Natural killer cell treated with Interleukin-12 subunit alpha and Interleukin-12 subunit beta and Interleukin-15 and Interleukin-18, amount 100 ng/mL, for 72 hours (primary cell): ENCODE measurements at places on chromosomes 3 and 15. TPM values are rescaled to one million over a fixed set of nuclear protein-coding genes. Genes with fewer than 3 reads are reported as not detected.

GRCh38 chr3:178491751-178492150 is 44.5 kb upstream of the KCNMB2 start:
- no peaks in the 10 kb centered on the region for H3K27me3 ChIP-seq
- no peak overlapping the region for H3K4me3 ChIP-seq
- H3K4me1 ChIP-seq, result no peaks in the 10 kb centered on the region
- no peak for DNase-seq
- H3K36me3 ChIP-seq, result no peaks in the 10 kb centered on the region

- H3K36me3 ChIP-seq, result no peaks in the 10 kb centered on the region
- no peak overlapping the region for H3K4me3 ChIP-seq
- H3K27me3 ChIP-seq, result no peaks in the 10 kb centered on the region
Measured at GRCh38 chr15:73809728-73810501, 56.8 kb upstream of the INSYN1 start.

- DNase-seq, result no peak
- H3K4me1 ChIP-seq, result peaks cover 10% of the 10 kb centered on the region
- H3K4me3 ChIP-seq, result no peak overlapping the region
- H3K27ac ChIP-seq, result no peak overlapping the region
- peaks cover 4% of the 10 kb centered on the region for H3K36me3 ChIP-seq
- H3K27me3 ChIP-seq, result no peaks in the 10 kb centered on the region
Measured at GRCh38 chr3:100098784-100099070, 15.6 kb downstream of the FILIP1L start.

DNA sequence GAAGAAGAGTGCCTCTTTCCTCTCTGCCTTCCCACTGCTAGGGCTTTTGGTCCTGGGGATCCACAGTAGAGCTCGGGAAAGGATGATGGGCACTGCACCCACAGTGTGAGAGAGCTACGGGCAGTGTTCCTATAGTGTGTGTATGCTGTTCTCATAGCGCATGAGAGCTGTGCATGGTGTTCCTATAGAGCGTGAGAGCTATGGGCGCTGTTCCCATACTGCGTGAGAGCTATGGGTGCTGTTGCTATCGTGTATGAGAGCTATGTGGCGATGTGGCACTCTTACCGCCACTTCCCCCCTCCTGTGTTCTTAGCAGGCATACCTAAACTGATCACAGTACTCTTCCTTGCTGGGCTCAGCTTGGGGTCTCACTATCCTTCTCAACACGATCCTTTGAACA is 213.5 kb downstream of the EDEM1 start:
- DNase-seq, result no peak
- H3K27ac ChIP-seq, result no peak overlapping the region
- no peaks in the 10 kb centered on the region for H3K36me3 ChIP-seq
- H3K4me3 ChIP-seq, result no peak overlapping the region
- H3K27me3 ChIP-seq, result peaks cover 28% of the 10 kb centered on the region
- no peaks in the 10 kb centered on the region for H3K4me1 ChIP-seq

DNA sequence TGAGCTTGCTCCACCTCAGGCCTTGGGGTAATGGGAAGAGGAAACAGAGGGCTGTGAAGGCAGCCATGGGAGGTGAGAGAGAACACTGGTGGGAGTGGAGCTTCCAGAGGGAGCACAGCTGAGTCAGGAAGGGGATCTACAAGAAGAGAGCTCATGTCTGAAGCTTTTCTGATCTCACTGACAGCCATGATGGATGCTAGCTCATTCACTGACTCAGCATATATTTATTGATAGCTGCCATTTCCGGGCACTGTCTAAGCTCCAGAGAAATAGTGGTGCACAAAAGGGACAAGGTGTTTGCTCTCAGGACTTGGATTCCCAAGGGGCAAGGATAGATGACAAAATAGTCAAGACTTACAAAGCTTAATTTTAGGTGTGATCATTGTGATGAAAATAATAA is 218.8 kb downstream of the CLSTN2 start:
- H3K27me3 ChIP-seq, result peaks cover 15% of the 10 kb centered on the region
- no peak overlapping the region for H3K4me3 ChIP-seq
- no peak overlapping the region for H3K27ac ChIP-seq
- H3K36me3 ChIP-seq, result no peaks in the 10 kb centered on the region
- no peak for DNase-seq

GRCh38 chr3:188133646-188134045 is 20.3 kb upstream of the LPP start:
- no peak for DNase-seq
- H3K4me3 ChIP-seq, result no peak overlapping the region

GRCh38 chr3:41092844-41093243 is 106.5 kb upstream of the CTNNB1 start:
- no peak for DNase-seq
- H3K27me3 ChIP-seq, result peaks cover 5% of the 10 kb centered on the region
- no peaks in the 10 kb centered on the region for H3K4me1 ChIP-seq
- H3K4me3 ChIP-seq, result no peak overlapping the region
- no peak overlapping the region for H3K27ac ChIP-seq
- no peaks in the 10 kb centered on the region for H3K36me3 ChIP-seq

DNA sequence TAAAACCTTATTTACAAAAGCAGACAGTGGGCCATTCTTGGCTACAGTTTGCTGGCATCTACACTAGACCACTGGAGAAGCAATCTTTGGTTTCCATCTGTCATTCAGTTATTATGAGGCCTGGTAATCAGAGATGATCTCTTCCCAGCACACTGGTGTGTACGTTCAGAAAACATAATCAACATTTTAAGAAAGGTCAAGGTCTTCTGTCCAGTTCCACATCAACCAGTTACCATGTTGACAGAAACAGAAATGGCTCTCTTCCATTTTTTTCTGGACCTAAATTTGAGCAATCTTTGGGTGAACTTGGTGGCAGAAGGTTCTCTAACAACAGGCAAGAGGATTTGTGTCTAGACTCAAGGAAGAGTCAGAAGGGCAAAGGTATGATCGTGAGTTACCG is 29.8 kb upstream of the ARHGEF3 start:
- H3K4me1 ChIP-seq, result peaks cover 8% of the 10 kb centered on the region
- no peak overlapping the region for H3K4me3 ChIP-seq
- H3K27me3 ChIP-seq, result no peaks in the 10 kb centered on the region
- no peak overlapping the region for H3K27ac ChIP-seq

DNA sequence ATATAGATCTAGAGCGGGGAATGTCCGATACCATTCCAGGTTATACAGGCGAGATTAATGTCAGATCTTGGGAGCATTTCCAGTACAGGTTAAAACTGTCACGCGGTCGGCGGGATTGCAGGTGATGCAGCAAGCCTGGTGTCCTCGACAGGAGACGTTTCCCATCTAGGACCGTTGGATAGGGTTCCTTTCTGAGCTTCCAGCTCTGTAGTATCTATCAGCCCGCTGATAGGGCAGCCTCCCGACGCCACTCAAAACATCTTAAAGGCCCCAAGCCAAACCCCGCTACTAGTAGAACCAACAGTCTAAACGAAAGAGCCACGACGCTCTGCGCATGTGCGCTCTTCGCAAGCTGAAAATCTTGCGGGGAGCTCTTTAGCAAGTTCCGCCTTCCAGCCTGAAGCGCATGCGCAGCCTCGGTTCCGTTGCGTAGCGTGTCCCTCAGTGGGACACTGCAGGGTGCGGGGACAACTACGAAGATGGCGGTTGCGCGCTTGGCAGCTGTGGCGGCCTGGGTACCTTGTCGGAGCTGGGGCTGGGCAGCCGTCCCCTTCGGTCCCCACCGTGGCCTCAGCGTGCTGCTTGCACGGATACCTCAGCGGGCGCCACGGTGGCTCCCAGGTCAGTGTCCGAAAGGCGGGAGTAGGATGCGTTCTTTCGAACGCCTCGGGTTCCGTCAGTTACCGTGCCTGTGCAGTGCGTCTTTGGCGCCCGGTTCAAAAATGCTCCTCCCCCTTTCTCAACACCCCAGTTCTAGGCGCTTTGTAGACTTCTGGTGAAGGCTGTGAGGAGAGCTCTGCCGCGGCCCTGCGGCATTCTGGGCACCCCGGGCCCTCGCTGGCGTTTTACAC is at the start of gene ABHD10:
TSS of gene ABHD10 (plus strand) at position 444 of the 851 bp plus-strand sequence. CDS start at position 480, 36 bp downstream.
- peak within 1 kb of the TSS; percentile 90 for H3K4me3 ChIP-seq
- DNase-seq, result peak; percentile 98
- H3K36me3 ChIP-seq, result peaks cover 3% of the 10 kb centered on the region
- no peaks in the 10 kb centered on the region for H3K27me3 ChIP-seq
- peak within 1 kb of the TSS; percentile 93 for H3K27ac ChIP-seq
- H3K4me1 ChIP-seq, result peaks cover 12% of the 10 kb centered on the region

DNA sequence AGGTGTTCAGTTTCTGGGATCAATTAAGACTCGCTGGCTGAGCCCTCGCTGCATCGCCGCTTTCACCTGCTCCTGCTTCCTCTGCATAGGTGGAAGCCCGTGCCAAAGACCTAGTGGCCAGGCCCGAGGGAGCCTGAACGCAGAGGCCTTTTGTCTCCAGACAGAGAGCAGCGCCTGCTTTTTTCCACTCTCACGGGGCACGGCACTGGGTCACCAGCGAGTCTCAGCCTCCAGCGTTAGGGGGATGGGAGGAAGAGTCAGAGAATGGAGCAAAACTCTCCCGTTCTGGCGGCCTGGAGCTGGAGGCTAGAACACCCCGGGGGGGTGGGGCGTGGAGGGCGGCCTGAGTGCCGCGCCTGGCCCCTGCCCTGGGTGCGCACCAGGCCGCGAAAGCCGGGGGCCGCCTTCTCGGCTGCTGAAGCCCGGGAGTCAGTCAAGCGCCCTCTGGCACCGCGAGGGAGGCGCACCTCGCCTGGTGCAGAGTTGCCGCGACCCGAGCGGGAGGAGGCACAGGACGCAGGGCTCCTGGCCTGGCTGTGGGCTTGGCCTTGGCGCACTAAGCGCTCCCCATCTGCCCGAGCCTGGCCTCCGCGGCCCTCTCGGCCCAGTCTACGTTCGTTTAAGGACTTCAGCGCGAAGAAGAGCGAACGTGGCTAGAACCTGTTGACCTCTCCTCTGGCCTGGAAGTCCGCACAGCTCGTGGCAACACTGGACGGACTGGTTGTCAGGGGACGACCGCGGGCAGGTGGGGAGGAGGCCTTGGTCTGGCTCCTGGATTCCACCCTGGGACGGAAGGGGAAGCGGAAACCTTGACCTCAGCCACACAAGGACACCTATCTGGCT is 21.5 kb downstream of the NR2F2 start:
- DNase-seq, result no peak
- no peak overlapping the region for H3K27ac ChIP-seq
- peaks cover 53% of the 10 kb centered on the region for H3K27me3 ChIP-seq

GRCh38 chr15:34043813-34044212 is 4.8 kb upstream of the AVEN start:
- peaks cover under 1% of the 10 kb centered on the region for H3K36me3 ChIP-seq
- H3K27me3 ChIP-seq, result no peaks in the 10 kb centered on the region
- no peak overlapping the region for H3K27ac ChIP-seq
- H3K4me1 ChIP-seq, result peaks cover 11% of the 10 kb centered on the region

DNA sequence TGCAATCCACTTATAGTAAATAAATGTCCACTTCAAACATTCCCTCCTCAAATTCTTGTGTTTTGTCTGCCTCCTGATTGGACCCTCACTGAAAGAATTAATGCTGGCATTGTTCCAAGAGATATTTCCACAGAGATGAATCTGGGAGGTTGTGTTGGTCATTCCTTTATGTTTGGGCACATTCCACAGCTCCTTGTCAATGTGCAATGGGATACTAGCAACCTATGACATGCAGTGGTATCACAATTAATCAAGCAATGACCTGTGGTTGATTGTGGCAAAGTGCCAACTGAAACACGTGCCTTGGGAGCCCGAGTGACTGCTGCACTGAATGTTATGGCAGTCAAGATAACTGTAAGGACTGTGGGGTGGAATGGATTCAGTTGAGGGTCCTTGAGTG is 55.0 kb upstream of the SNRPN start:
- H3K27me3 ChIP-seq, result no peaks in the 10 kb centered on the region
- no peak for DNase-seq
- H3K4me3 ChIP-seq, result no peak overlapping the region

DNA sequence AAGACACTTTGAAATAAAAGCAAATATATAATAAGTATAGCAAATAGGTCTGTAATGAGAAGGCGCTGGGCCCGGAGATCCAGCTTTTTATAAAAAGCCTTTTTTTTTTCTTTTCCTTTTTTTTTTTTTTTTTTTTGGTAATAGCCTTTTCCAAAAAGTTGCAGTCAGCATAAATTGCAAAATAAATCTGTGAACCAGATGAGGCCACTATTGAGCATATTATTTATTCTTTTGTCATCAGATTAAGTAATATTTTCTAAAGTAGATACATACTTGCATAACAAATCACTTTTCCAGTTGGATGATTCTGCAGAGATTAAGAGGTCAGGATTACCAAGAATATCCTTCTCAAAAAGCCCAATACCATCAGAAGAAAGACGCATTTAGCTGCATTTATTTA is 24.9 kb downstream of the FMN1 start:
- no peak overlapping the region for H3K4me3 ChIP-seq
- H3K27me3 ChIP-seq, result peaks cover 45% of the 10 kb centered on the region
- no peak for DNase-seq
- H3K27ac ChIP-seq, result no peak overlapping the region
- no peaks in the 10 kb centered on the region for H3K4me1 ChIP-seq

DNA sequence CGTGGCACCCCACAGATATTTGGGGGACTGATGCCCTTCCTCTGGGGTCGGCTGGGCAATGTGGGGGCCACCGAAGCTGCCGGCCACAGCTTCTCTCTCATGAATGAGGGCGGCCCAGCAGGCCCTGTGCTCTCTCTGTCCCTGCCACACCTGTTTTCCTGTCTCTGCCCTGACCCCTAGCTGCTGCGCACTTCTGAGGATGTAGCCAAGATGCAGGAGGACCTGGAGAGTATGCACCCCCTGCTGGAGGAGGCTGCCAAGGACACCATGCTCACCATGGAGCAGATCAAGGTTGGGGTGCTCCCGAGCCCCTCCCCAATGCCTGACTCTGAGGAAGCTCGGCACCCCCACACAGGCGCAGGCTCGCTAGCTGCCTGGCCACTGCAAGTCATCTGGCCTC is 59.7 kb downstream of the SEMA3G start:
- H3K36me3 ChIP-seq, result no peaks in the 10 kb centered on the region
- H3K27me3 ChIP-seq, result no peaks in the 10 kb centered on the region
- H3K27ac ChIP-seq, result no peak overlapping the region
- H3K4me3 ChIP-seq, result no peak overlapping the region
- DNase-seq, result no peak

DNA sequence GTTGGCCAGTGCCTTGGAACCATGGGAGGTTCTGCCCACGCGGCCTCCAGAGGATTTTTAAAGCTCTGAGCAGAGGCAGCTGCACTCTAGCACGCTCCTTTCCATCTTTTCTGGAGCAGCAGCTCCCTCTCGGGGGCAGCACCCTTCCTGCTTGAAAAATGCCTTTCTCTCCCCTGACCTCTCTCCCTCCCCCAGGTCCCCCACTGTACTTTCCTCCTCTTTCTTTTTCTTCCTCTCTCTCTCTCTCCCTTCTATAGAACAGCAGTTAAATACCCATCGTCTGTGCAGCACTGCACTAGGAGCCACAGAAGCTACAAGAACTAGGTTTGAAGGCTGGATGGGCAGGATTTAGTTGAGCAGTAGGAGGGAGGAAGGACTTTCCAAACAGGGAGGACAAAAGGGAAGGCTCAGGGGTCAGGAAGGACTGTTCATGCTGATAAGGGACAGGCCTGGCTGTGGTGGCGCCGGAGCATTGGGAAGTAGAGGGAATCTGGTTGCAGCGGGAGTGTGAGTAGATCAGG is 4.4 kb downstream of the ALPK3 start:
- H3K36me3 ChIP-seq, result no peaks in the 10 kb centered on the region
- peaks cover 2% of the 10 kb centered on the region for H3K27me3 ChIP-seq
- no peak overlapping the region for H3K4me3 ChIP-seq
- peaks cover 4% of the 10 kb centered on the region for H3K4me1 ChIP-seq
- no peak overlapping the region for H3K27ac ChIP-seq
- no peak for DNase-seq

The C3orf22 gene
- not detected for total RNA-seq

The CCK gene
- not detected for total RNA-seq

The GOLGA8B gene
- total RNA-seq, result 234 TPM

The MED12L gene
- total RNA-seq, result 1.7 TPM

The MESP2 gene
- not detected for total RNA-seq

The GOLGA8J gene
- total RNA-seq, result 0.21 TPM

The TMEM40 gene
- total RNA-seq, result not detected

The GXYLT2 gene
- total RNA-seq, result not detected

The TM2D3 gene
- total RNA-seq, result 49.6 TPM

The CLCN2 gene
- total RNA-seq, result 6.5 TPM

The CNTN3 gene
- not detected for total RNA-seq

The CASR gene
- not detected for total RNA-seq
